ENCODE measurements at places on chromosomes 12 and 14.

DNA sequence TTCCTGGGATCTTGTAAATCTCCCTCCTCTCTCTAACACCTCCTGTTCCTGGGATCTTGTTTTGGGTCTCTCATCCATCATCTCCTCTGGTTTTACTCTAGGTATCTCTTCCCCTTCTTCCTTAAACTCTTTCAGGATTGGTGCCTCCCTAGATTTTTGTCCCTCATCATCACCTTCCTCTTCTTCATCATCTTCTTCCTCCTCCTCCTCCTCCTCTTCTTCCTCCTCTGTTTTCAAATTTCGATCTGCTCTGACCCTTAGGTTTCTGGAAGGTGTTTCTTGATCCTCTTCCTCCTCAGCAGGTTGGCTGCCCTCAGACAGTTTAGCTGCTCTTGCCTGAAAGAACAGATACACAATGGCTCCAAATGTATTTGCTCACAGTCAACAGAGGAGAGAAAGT, 14.5 kb downstream of the ACIN1 start:
- no peak for DNase-seq

DNA sequence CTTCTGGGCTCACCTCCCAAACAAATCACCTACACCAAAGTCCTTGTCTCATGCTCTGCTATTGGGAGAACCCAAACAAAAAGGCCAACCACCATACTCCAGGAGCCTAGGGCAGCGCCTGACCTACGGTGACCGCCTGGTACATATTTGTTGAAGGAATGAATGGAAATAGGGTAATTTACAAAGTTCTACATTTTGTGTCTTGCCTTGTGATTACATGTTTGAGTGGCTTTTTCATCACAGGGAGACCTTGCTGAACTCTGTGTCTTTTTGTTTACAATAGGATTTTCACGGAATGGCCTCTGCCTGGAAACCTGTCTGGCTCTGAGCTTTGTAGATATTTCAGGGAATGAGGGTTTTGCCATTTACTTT, 11.3 kb upstream of the PRIMA1 start:
- no peak for DNase-seq

GRCh38 chr14:101810897-101811621, 49.5 kb downstream of the PPP2R5C start:
- DNase-seq = peak; percentile 42

DNA sequence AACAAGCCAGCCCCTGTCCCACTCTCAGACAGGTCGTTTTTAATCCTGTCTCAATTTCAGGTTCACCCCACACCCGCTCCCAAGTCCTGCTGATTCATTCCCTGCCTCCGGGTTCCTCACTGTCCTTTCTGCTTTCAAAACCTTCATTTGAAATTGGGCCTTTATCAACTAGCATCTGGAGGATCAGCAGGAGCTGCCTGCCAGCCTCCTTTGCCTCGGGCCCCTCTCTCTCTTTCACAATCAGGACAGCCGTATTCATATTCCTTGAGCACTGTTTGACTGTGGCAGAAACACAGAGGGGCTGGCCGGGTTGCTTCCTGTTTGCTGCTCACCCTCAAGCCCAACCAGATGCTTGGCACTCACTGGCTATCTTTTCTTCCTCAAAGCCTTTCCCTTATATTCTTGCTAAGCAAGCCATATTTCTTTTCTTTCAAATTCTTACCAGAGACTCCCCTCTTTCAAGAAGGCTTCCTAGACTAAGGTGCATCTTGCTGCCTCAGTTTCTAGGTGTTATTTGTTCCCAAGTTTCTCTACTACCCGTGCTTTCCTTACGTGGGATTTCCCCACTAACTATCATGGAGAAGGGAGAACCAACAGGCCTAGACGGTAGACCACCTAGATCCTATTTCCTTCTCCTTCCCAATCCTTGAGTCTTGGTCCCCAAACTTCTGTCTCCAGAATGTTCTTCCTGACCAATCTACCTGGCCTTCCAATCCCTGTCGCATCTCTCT, 3.0 kb downstream of the GALNT6 start:
- DNase-seq = peak; percentile 90

DNA sequence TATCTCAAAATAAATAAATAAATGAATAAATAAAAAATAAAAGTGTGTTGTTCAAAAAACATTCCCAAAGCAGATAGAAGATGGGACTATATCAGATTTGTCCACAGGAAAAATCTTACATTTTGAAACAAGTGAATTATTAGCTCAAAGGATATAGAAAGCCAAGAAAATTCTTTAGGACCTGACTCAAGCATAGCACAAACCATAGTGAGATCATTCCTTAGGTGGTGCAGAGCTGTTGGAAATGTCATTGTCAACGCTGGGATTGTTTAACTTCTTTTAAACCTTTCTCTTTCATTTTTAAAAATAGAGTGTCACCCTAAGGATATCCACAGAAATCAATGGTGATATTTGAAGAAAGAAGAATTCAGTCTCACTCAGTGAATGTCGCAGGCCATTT, 43.5 kb downstream of the DRAM1 start:
- DNase-seq = peak; percentile 31

- no peak for DNase-seq
Measured at GRCh38 chr12:76152181-76152807, 67.8 kb upstream of the NAP1L1 start.

- no peak for DNase-seq
Measured at GRCh38 chr12:39011166-39011565, 105.8 kb upstream of the CPNE8 start.

DNA sequence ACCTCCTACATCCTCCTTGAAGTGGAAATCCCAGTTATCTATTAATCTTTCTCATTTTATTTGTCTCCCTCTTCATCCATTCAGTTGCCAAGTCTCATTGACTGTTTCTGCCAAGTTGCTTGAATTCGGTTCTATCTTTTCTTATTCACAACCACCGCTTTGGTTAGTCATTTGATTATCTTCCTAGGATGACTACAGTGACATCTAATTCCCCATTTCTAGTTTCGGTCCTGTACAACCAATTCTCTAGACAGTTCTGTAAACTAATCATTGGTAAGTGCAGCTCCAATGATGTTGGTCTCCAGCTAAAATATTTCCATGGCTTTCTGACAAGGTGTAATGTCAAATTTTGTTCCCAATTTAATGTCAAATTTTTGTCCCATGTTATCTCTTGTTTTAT, 220.1 kb downstream of the ADAMTS20 start:
- DNase-seq = no peak

- DNase-seq = no peak
Measured at GRCh38 chr12:9793779-9794395, 33.2 kb upstream of the CD69 start.

DNA sequence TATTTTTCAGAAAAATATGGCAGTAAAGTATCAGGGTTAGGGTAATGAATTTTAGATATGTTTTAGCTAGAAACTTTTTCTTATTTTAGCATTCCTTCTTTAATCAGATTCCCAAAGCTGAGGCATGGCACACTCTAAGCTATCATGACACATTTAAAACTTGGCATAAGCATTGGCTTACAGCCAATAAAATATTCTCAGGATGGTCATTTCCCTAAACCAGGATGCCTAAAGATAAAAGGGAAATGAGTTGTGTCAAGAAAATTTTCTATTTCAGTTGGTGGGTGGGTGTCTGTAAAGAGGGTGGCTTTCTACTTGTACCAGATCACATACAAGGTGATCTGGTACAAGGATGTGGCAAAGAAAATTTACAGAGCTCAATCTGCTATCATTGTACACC, 47.8 kb downstream of the PEBP1 start:
- peak; percentile 31 for DNase-seq

- no peak for DNase-seq
Measured at GRCh38 chr12:41223600-41223999, 35.5 kb downstream of the PDZRN4 start.

- no peak for DNase-seq
Measured at GRCh38 chr14:61091657-61092273, 110.7 kb downstream of the SLC38A6 start.

DNA sequence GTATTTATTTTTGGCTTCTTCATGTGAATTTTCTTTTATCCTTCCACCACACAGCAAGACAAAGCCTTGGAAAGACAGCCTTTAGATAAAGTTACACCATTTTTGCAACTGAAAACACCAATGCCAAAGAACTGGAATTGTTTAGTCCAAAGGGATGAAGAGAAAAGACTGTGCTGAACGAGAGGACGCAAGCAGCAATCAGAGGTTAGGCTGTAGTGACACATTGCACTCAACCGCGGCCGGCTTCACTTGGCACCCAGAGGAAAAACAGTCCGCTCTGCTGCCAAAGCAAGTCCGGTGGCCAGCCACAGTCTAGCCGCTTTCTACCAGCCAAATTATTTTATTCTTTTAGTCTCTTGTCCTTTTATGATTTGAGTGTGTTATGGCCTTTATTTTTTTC, 49.1 kb upstream of the KCNJ8 start:
- no peak for DNase-seq

- peak; percentile 6 for DNase-seq
Measured at GRCh38 chr14:24630872-24631477, 3.0 kb downstream of the GZMB start.

GRCh38 chr12:130619385-130620001, 96.6 kb downstream of the RIMBP2 start:
- DNase-seq = no peak

- DNase-seq = no peak
Measured at GRCh38 chr12:76178452-76178851, 94.0 kb upstream of the NAP1L1 start.

- DNase-seq = no peak
Measured at GRCh38 chr14:90109858-90110257, 48.1 kb downstream of the KCNK13 start.

DNA sequence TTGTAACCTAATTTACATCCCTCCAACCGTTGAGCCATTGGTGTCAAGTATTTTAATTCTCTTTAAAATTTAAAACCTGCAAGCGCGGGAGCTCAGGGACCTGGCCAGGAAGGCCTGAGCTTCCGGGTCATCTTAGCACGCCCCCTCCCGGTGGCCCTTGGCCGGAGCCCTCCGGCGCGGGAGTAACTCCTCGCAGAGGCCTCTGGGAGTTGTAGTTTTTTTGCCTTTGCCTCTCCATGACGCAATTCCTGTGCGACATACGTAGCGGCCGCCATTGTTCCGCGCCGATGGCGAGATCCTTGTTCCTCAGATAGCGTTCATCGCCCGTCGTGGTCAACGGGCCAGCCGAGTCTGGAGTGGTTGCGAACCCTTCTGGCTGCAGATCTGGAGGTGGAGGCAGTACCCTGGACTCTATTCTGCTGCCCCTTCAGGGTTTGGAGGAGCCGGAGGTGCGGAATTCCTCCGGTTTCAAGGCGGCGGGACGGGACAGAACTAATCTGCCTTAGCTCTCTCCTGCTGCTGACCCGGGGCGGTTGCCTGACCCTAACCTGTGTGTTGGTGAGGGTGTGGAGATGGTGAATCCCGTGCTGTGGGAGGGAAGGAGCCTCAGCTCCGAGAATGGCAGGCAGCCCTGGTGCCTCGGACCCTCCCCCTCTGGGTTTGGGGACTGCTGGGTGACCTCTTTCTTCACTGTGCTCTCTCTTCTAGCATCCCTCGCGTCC, at the start of gene ZNF268:
TSS of gene ZNF268 (plus strand) at position 258 of the 722 bp plus-strand sequence. CDS start 503 bp downstream, outside the sequence.
- peak; percentile 88 for DNase-seq

DNA sequence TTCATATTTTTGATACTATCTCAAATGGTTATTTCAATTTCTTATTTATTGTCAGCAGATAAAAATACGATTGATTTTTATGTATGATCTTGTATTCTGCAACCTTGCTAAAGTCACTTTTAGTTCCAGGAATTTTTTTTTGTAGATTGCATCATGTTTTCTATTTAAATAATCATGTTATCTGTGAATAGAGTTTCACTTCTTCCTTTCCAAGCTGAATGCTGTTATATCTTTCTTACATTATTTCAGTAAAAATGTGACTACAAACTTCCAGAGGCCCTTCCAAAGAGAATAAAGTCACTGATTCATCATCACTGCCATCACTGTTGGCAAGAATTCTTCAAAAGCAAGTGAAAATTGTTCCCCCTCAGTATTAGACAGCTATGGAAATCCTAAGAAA, 104.7 kb upstream of the RAP1B start:
- no peak for DNase-seq

GRCh38 chr14:68502230-68502629, 290.6 kb downstream of the ZFP36L1 start:
- no peak for DNase-seq

DNA sequence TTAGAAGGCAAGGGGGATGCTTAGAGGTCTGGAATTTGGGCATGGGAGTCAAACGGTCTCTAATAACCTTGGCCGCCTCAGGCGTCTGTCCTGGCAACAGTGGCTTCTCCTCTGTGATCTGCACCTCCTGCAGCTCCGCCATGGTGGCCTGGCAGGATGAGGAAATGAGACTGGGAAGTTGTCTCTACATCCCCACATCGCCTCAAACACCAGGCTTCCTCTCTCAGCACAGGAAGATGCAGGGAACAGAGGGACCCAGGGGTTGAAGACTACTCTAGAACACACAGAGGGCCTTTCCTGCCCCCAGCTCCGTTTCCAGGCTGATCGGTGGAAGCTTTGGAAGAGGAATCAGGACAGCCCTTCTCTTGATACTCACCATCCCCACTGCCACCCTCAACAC, 1.7 kb downstream of the NDRG2 start:
- DNase-seq = no peak

GRCh38 chr14:66254038-66254437, 232.1 kb upstream of the CCDC196 start:
- DNase-seq = no peak

GRCh38 chr12:43206396-43206795, 345.6 kb downstream of the ADAMTS20 start:
- DNase-seq = peak; percentile 13

DNA sequence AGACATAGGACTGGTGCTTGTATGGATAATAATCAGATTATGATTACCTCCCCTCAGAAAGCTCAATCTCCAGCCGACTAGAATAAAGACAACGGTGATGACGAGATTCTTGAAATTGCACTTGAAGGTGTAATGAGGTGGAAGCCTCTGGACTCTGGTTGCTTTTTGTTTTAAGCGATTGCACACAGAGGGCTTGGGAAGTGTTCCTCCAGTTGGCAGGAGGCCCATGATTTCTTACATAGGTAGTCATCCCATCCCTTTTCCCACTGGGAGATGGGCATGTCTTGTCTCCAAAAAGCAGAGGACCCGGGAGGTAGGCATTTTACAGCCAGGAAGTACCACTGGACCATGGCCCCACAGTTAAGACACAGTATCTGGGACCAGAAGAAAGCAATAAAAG, 165.7 kb upstream of the FKBP4 start:
- no peak for DNase-seq

DNA sequence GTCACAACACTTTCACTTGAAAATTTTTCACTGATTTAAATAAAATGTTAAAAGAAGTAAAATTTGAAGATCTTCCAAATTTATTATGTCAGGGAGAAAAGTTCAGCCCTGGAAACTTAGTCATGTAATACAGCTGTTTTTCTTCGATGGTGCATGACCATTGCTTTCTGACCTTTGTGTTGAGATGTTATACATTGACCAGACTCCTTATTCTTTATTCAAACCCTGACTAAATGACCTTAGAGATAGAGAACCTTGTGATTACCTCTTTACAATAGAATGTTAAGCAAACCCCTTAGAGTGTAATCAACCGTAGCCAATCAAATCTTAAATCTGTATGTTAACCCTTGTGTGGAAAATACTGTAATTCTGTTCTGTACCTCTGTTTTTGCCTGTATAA, 34.5 kb downstream of the PLCZ1 start:
- no peak for DNase-seq

- DNase-seq = no peak
Measured at GRCh38 chr14:65074449-65075150, 27.7 kb downstream of the MAX start.

GRCh38 chr12:100612606-100613005, 39.1 kb downstream of the GAS2L3 start:
- no peak for DNase-seq
